Nephron progenitor cell (in vitro differentiated cells): ENCODE measurements at places on chromosomes 11 and 22.

DNA sequence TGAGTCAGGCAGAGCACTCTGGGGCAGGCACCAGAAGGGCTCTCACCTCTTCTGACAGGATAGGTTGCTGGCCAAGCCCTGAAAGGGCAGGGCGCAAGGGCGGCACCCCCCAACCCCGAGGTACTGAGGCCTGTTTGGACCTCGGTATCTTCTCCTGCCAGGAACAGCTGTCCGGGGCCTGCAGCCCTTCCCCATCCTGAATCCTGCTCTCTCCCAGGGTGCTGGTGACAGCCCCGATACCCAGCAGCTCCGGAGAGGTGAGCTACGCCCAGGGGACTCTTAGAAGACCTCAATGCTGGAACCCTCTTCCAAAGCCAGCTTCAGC, 79.1 kb downstream of the PHF21B start:
- no peak for DNase-seq
- H3K27me3 ChIP-seq = no peaks in the 10 kb centered on the region
- peaks cover 81% of the 10 kb centered on the region for H3K4me1 ChIP-seq
- peak overlapping the region; percentile 87 for H3K27ac ChIP-seq
- peaks cover 18% of the 10 kb centered on the region for H3K36me3 ChIP-seq

- no peaks in the 10 kb centered on the region for H3K36me3 ChIP-seq
- no peak overlapping the region for H3K27ac ChIP-seq
- H3K27me3 ChIP-seq = peaks cover 17% of the 10 kb centered on the region
- no peak for DNase-seq
- H3K4me3 ChIP-seq = no peak overlapping the region
- peaks cover 5% of the 10 kb centered on the region for H3K4me1 ChIP-seq
These were observed 191.4 kb downstream of the HIPK3 start for GRCh38 chr11:33448461-33449130.

GRCh38 chr22:42820045-42820763, 36.9 kb downstream of the ARFGAP3 start:
- H3K36me3 ChIP-seq = peaks cover 43% of the 10 kb centered on the region
- DNase-seq = no peak
- peaks cover 12% of the 10 kb centered on the region for H3K4me1 ChIP-seq
- H3K4me3 ChIP-seq = no peak overlapping the region
- peaks cover 5% of the 10 kb centered on the region for H3K27me3 ChIP-seq

DNA sequence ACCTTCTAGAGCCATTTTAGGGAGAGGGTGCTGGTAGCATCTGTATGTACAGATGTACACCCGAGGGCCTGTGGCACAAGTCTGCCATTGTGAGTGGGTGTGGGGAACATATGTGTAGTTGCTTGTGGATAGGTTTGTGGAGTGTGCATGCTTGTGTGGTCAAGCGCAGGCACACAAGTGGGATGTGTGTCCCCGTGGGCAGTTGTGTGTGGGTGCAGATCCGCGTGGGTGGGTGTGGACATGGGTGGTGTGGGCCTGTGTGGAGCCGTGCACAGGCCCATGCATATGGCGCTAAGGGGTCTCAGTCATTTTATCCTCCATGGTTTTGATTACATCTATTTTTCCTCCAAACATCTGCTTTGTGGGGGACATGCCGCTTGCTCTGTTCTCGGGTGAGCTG, 28.8 kb downstream of the ALX4 start:
- peaks cover 41% of the 10 kb centered on the region for H3K27me3 ChIP-seq
- H3K36me3 ChIP-seq = peaks cover 10% of the 10 kb centered on the region
- peaks cover 40% of the 10 kb centered on the region for H3K4me1 ChIP-seq
- no peak overlapping the region for H3K4me3 ChIP-seq

DNA sequence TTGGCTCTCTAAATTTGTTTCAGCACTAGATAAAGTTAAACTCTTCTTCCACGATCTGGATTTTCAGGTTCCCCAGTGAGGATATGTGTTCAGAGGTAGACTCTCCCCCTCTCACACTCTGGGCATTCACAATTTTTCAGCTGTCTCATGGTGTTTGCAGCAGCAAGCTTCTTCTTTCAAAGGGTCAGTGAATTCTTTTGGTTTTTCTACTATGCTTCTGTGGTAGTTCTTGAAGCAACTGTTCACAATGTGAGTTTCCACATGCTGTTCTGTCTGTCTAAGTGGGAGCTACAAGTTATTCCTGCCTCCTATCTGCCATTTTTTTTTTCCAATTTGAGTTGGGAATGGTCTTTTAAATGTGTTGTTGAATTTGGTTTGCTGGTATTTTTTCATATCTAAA, 25.4 kb downstream of the CNTF start:
- H3K27me3 ChIP-seq = peaks cover 11% of the 10 kb centered on the region
- no peak overlapping the region for H3K27ac ChIP-seq

GRCh38 chr11:122094836-122095235, 21.2 kb downstream of the BLID start:
- H3K4me3 ChIP-seq = no peak overlapping the region
- no peaks in the 10 kb centered on the region for H3K36me3 ChIP-seq
- H3K4me1 ChIP-seq = peaks cover 20% of the 10 kb centered on the region
- no peak for DNase-seq
- H3K27me3 ChIP-seq = peaks cover 22% of the 10 kb centered on the region

DNA sequence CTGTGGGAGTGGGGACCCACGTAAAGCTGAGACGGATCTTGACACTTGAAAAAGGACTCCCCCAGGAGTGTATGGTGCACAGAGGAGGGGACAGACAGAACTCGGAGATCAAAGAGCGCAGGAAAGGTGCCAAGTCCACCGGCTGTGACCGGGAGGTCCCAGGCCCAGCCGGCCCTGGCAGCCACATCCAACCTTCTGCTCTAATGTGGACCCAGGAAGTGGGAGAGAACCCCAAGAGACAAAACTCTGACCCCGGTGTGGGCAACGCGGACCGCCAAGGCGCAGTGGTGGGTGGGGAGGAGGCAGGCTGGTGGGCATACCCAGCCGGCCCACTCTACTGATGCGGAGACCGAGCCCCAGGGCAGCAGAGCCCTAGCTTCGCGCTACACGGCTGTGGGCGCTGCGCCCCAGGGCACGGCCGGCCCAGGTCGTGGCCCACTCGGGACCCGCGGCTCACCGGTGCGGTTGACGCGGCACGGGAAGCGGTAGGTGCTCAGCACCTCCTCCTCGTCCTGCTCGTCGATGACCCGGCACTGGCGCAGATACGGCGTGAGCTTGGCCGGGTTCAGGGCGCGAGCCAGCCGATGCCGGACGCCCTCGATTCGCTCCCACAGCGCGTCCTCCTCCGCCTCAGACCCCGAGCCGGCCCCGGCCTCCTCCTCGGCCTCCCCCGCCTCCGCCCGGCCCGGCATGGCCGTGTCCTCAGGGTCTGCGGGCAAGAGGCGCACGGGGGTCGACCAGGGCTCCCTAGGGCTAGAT, 527 bp downstream of the CARD10 start:
- peak overlapping the region; percentile 85 for H3K4me3 ChIP-seq
- peaks cover 49% of the 10 kb centered on the region for H3K27me3 ChIP-seq
- H3K36me3 ChIP-seq = peaks cover 11% of the 10 kb centered on the region
- DNase-seq = peak; percentile 65

- no peak within 1 kb of the TSS for H3K4me3 ChIP-seq
- DNase-seq = no peak
- H3K4me1 ChIP-seq = peaks cover 10% of the 10 kb centered on the region
- H3K36me3 ChIP-seq = no peaks in the 10 kb centered on the region
These were observed at the start of gene CASP12 for GRCh38 chr11:104897891-104898684. Gene CASP12 (minus strand): TSS chr11:104898460.

DNA sequence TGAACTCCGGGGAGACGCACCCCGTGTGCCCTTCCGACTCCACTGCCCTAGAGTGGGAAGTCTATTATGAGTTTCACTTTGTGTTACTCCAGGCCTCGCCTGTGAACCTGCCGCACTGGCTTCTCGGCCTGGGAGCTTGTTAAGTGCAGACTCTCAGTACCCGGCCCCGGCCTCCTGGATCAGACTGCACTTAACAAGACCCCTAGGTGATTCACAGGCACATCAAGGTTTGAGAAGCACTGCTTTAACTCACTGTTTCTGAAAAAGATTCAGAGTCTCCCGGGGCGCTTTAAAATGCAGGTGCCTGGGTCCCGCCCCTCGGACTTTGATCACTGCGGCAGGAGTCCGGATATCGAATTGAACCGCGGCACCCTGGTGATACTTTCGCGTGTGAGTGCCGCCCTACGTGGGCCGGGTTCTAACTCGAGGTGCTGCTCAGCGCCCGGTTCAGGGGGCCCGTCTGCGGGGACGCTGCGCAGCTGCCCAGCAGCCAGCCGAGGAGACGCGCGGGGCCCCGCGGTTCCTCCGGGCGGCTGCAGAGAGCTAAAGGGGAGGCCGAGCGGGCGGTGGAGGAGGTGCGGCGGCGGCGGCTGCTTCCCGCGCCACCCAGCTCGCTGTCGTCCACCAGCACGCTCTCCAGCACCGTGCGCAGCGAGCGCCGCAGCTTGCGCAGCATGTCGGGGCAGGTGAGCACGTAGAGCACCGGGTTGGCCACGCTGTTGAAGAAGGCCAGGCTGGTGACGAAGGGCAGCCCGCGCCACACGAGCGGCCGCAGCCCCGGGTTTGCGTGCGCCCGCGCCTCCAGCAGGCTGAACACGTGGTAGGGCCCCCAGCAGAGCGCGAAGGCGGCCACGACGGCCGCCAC, 3.4 kb downstream of the PTGDR2 start:
- no peak for DNase-seq
- no peak overlapping the region for H3K27ac ChIP-seq
- H3K27me3 ChIP-seq = peaks cover 3% of the 10 kb centered on the region
- peaks cover 42% of the 10 kb centered on the region for H3K4me1 ChIP-seq
- peaks cover 13% of the 10 kb centered on the region for H3K36me3 ChIP-seq

- H3K4me3 ChIP-seq = no peak overlapping the region
- H3K36me3 ChIP-seq = peaks cover 25% of the 10 kb centered on the region
- peaks cover 5% of the 10 kb centered on the region for H3K4me1 ChIP-seq
- no peaks in the 10 kb centered on the region for H3K27me3 ChIP-seq
- H3K27ac ChIP-seq = no peak overlapping the region
These were observed 21.9 kb downstream of the STX3 start for GRCh38 chr11:59777104-59777503.

- H3K36me3 ChIP-seq = no peaks in the 10 kb centered on the region
- no peak overlapping the region for H3K4me3 ChIP-seq
These were observed 27.1 kb downstream of the RNF169 start for GRCh38 chr11:74775762-74776161.

DNA sequence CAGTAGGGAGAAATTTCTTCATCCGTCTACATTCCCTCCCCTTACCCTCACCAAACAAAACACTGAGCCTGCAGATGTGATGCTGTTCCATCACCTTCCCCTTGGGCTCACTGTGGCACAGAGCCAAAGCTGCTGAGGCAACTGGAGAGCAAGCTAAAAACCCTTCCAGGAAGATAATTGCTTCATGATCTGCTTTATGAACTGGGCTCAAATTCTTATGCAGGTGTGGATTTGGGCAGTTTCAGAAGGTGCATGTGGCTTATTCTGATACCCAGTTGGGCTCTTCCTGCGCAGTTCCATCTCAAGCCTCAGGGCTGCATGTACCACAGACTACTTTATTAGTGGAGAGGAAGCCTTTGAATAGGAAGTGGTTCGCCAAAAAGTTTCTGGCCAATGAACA, 58.3 kb downstream of the AAMDC start:
- no peak for DNase-seq
- peaks cover 26% of the 10 kb centered on the region for H3K36me3 ChIP-seq
- H3K4me3 ChIP-seq = no peak overlapping the region
- H3K27me3 ChIP-seq = no peaks in the 10 kb centered on the region

DNA sequence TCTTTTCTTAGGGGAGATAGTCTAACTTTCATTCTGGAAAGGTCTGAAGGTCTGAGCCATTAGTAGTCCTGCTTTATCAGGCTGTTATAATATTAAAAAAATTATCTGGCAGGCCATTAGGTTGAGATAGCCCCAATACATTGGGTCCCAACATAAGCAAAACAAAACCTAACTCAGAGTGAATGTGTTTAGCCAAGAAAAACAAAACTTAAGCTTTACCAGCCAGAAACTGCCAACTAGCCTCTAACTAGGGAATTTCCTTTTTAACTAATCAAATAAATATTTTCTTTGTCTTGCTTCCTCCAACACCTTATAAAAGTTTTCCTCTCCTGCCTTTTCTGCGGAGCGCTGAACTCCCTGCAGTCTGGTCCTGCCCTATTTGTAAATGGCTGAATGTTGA, 1137.7 kb upstream of the CNTN5 start:
- no peak overlapping the region for H3K4me3 ChIP-seq
- no peak for DNase-seq
- no peak overlapping the region for H3K27ac ChIP-seq
- no peaks in the 10 kb centered on the region for H3K4me1 ChIP-seq
- H3K27me3 ChIP-seq = peaks cover 6% of the 10 kb centered on the region
- H3K36me3 ChIP-seq = no peaks in the 10 kb centered on the region

GRCh38 chr11:37105427-37105826, 507.4 kb upstream of the RAG2 start:
- H3K27ac ChIP-seq = no peak overlapping the region
- no peak overlapping the region for H3K4me3 ChIP-seq
- H3K27me3 ChIP-seq = peaks cover 3% of the 10 kb centered on the region
- no peak for DNase-seq
- no peaks in the 10 kb centered on the region for H3K36me3 ChIP-seq
- peaks cover 2% of the 10 kb centered on the region for H3K4me1 ChIP-seq

DNA sequence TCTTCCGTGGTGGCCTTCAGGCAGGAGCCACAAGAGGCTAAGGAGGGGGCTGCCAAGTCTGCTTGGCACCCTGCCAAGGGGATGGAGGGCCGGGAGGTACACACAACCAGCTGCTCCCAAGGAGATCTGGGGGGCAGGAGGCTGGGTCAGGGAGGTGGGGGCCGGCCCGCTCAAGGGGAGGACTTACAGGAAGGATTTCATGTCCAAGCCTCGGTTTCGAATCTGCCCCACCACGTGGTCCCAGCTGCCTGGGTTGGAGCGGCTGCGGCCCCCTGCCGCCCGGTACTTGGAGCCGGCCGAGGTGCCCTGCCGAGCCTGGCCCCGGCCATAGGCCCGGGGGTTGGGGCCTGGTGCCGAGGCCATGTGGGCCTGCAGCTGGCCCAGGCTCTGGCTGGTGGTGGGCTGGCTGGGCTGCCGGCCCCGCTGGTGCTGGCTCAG, 33.5 kb downstream of the LRRC10B start:
- H3K4me1 ChIP-seq = peaks cover 95% of the 10 kb centered on the region
- H3K4me3 ChIP-seq = peak overlapping the region; percentile 13
- H3K27me3 ChIP-seq = peaks cover 13% of the 10 kb centered on the region
- DNase-seq = no peak
- peak overlapping the region; percentile 91 for H3K27ac ChIP-seq

GRCh38 chr11:67504950-67505581, at the start of gene PITPNM1:
Gene PITPNM1 (minus strand): TSS chr11:67505363. CDS start chr11:67504180, 1,183 bp downstream.
- H3K4me3 ChIP-seq = peak within 1 kb of the TSS; percentile 86
- peaks cover 10% of the 10 kb centered on the region for H3K27me3 ChIP-seq
- H3K36me3 ChIP-seq = peaks cover 10% of the 10 kb centered on the region
- DNase-seq = peak; percentile 85
- H3K4me1 ChIP-seq = peaks cover 62% of the 10 kb centered on the region

- H3K27me3 ChIP-seq = peaks cover 23% of the 10 kb centered on the region
- no peak overlapping the region for H3K27ac ChIP-seq
- H3K36me3 ChIP-seq = no peaks in the 10 kb centered on the region
- H3K4me1 ChIP-seq = peaks cover 27% of the 10 kb centered on the region
- H3K4me3 ChIP-seq = no peak overlapping the region
These were observed 26.6 kb upstream of the SEPTIN5 start for GRCh38 chr22:19687561-19688300.
